ENCODE measurements at places on chromosomes 12 and 14.
A peak's percentile ranks its signal among the peaks of the same experiment; 100 is the strongest.

- DNase-seq = no peak
These were observed 33.8 kb downstream of the TOGARAM1 start for GRCh38 chr14:44995770-44996294.

GRCh38 chr14:55747186-55747585, 167.2 kb downstream of the KTN1 start:
- no peak for DNase-seq

GRCh38 chr12:56104815-56105608, 653 bp downstream of the PA2G4 start:
- DNase-seq = peak; percentile 38

GRCh38 chr14:102200690-102201352, 61.1 kb downstream of the WDR20 start:
- DNase-seq = no peak

DNA sequence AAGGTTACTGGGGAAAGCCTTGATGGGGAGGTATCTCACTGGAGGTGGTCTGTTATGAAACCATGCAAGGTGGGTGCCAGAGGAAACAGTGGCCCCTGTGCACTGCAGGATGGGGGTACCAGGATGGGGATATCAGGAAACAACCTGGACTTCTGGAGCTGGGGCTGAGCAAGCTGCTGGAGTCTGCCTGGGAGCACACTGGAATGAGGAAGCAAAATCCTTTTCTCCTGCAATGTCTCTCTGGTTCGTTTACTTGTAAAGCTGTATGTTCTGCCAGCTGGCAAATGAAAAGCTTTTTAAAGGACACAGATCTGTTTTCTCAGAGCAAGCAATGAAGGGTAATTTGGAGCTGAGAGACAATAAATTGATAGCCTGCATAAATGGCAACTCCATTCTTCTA, 23.2 kb upstream of the SERPINA1 start:
- DNase-seq = no peak

DNA sequence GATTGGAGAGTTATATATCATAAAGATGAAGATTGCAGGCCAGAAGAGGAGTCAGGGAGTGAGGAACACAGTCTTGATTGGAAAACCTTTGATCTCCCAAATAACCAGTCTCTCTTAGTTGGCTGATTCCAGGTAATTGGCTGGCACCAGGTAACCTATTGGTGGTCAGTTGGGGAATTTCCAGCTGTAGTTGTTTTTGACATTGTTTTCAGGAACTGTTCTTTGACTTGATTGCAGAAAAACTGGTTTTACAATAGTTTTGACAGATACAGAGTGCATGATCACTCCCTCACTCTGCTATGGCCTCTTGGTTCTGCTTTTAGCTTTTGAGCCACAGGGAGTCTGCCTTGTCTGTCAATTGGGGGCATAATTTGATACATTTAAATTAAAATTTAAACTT, 71.6 kb downstream of the ZNF641 start:
- DNase-seq = no peak

All from activated naive CD8-positive, alpha-beta T cell treated with anti-CD3 and anti-CD28 coated beads for 36 hours (primary cell).